ENCODE measurements at places on chromosomes 5 and 9.

GRCh38 chr9:16417749-16418148, 452.7 kb downstream of the BNC2 start:
- DNase-seq: no peak

- no peak for DNase-seq
Observed at GRCh38 chr5:14175381-14175780, 32.2 kb downstream of the TRIO start.

DNA sequence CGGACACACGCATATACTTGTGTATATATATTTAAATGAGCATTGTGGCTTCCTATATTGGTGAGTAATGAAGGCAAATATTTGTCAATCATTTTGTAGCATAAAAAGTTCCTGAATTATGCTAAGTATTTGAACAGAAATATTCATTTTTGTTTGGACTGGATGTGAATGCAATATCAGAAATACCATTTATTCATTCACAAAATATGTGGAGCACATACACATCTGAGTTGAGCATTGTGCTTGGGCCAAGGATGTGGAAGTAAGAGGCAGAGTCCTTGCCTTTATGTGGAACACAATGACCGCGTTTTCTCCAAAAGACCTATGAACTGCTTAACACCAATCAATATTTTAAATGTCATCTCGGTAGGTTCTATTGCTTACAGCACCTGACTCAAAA, 1086.5 kb downstream of the NR2F1-AS1 start:
- no peak for DNase-seq

- DNase-seq: no peak
Observed at GRCh38 chr5:36778336-36778735, 98.2 kb upstream of the NIPBL start.

- DNase-seq: no peak
Observed at GRCh38 chr5:171931163-171931562, 75.3 kb downstream of the FBXW11 start.

DNA sequence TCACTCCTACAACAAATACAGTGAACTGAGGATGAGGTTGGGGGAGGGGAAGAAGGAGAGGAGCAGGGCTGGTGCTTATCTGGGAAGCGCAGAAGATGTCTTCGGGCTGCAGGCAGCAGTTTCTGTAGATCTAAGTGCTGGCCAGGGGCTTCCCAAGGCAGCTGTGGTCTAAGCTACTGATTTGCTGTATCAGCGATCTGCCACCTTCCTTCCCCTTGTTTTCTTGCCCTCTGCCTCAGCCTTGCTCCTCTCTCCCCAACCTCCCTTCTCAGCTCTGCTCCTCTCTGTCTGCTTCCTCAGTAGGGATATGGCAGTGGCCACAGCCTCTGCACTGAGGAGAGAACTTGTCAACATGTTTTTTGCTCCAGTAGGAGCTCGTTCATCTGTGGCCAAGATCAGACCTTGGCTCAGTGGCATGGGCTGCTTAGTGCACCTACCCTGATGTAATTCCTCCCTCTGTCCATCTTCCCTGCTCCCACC, 42.8 kb upstream of the IL6ST start:
- no peak for DNase-seq
